ENCODE measurements at places on chromosomes 4 and X.
A peak's percentile ranks its signal among the peaks of the same experiment; 100 is the strongest.

DNA sequence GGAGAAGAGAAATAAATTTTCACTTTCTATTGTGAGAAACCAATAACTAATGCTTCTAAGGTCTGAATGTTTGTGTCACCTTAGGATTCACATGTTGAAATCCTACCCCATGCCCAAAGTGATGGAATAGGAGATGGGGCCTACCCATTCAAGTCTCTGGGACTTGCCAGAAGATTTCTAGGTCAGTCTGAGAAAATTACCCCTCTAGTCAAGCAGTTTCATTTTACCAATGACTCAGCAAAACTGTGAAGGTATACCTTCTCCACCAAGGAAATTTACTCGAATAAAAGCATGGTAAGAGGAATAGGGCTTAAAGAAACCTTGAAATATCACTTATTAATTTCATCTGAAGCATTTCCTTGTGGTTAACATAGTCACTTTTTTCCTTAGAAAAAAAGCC lies 23.5 kb upstream of the PAPSS1 start:
- DNase-seq: no peak

GRCh38 chr4:143399113-143399949 lies 62.7 kb downstream of the GAB1 start:
- DNase-seq: peak; percentile 13

DNA sequence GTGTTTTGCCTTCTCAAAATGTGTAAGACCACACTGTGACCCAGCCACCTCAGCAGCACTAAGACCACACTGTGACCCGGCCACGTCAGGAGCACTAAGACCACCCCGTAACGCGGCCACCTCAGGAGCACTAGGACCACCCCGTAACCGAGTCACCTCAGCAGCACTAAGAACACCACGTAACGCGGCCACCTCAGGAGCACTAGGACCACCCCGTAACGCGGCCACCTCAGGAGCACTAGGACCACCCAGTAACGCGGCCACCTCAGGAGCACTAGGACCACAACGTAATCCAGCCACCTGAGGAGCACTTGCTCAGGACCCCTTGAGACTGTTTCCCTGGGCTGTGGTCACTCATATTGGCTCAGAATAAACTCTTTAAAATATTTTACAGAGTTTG lies 71.7 kb downstream of the MTNR1A start:
- no peak for DNase-seq

- DNase-seq: no peak
Observed at GRCh38 chr4:132493476-132493875, 655.6 kb upstream of the PCDH10 start.

DNA sequence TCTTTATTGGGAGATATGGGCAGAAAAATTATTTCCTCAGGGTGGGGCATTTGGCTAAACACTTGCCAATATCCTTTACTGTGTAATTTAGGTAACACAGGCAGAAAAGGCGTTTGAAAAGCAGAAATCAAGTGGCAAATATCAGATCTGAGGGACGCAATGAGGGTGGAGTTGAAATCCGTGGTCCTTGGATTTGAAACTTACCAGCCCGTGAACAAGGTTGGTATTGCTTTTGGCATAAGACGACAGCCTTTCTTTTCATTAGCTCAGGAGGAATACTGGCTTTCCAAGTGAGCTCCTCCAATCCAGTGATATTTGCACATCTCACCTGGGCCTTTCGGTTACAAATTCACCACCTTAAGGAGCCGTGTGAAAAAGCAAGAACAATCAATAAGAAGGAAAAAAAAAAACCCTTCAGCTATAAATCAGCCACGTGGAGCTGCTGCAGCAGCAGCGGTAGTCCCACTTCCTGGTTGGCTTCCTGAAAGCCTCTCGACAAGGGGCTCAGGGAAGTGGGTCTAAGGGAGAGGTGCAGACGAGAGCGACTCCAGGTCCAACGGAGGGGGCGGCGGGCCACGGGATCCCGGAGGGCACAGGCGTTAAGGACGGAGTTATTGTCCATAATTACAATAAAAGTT lies 734 bp upstream of the GALNT7 start:
- DNase-seq: peak; percentile 6

GRCh38 chr4:128517096-128517738 lies 229.6 kb upstream of the PGRMC2 start:
- peak; percentile 87 for DNase-seq

GRCh38 chr4:154124539-154125255 lies 335.8 kb upstream of the SFRP2 start:
- peak; percentile 58 for DNase-seq

- no peak for DNase-seq
Observed at GRCh38 chr4:45713996-45714395, 409.9 kb downstream of the GABRG1 start.

- no peak for DNase-seq
Observed at GRCh38 chrX:111411983-111412382, at the start of gene DCX. TSS of gene DCX (minus strand) at chrX:111412192. CDS start at chrX:111410398, 1,794 bp downstream.

DNA sequence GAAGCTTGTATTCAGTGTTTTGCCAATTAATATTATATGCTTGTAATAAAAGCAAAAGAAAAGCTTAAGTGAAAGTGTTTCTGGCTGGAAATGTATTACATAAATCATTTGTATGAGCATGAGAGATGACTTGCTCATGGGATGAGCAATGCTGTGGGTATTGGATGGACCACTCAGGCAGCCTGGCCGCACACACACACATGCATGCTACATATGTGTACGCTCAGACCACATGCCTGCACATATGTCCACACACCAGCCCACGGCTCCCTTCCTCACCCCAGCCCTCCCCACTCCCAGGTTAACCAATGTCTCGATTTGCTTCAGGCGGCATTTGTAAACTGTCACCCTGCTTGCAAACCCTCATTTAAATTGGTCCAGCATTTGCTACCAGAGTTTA lies 55.9 kb downstream of the CPLX1 start:
- DNase-seq: no peak

GRCh38 chr4:163378661-163379060 lies 35.0 kb downstream of the NPY5R start:
- no peak for DNase-seq

- DNase-seq: no peak
Observed at GRCh38 chr4:108081256-108081655, 87.5 kb downstream of the LEF1 start.

DNA sequence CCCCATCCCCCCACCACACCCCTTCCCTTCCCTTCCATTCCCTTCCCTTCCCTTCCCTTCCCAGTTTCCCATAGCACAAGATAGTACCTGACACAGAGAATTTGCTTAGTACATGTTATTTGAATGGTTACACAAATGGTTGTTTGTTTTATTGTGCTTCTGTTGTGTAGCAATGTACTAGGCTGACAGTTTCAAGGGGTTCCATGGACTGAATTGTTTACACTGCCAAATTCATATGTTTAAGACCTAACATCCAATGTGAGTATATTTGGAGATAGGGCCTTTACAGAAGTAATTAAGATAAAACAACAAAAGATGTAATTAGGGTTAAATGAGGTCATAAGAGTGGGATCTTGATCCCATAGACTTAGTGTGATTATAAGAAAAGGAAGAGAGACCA lies 133.5 kb downstream of the FRAS1 start:
- no peak for DNase-seq

- no peak for DNase-seq
Observed at GRCh38 chr4:128635141-128635954, 174.2 kb upstream of the JADE1 start.

GRCh38 chrX:146477341-146477740 lies 332.2 kb upstream of the CXorf51B start:
- DNase-seq: no peak

DNA sequence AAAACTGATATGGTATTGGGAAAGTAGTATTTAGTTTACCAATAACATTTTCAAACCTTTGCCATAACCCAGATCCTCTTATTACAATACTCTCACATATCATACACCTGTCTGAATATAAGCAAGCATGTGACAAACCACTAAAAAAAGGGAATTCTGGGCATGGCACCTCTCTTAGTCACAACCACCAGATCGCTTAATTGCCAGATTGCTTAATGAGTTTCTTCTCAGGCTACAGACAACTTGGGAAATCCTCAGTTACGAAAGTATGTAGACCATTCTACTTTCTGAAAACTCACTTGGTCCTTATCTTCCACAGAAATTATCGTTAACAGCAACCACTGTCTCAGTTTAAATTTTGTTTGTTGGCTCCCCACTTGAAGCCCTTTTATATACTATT lies 2.1 kb downstream of the NAF1 start:
- peak; percentile 6 for DNase-seq

DNA sequence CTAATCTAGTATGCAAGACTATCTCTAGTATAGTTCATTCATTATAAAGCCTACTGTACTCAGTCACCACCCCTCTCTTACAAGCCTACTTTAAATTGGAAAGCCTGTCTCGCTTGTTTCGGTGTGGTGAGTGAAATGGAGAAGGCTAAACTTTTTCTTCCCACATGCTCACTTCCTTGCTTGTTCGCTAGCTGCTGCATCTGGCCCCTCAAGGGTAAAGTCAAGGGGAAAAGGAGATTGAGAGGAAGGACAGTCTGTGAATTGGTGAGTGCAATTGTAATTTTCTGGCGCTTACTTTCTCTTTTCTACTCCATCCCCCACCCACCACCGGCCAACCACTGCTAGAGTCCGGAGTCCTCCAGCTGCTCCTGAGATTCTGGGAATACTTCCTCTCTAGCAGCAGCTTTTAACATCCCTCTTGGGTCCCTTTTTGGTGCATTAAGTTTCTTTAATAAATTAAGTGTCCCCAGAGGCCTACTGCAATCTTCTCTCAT lies 12.1 kb upstream of the ARAP2 start:
- no peak for DNase-seq

DNA sequence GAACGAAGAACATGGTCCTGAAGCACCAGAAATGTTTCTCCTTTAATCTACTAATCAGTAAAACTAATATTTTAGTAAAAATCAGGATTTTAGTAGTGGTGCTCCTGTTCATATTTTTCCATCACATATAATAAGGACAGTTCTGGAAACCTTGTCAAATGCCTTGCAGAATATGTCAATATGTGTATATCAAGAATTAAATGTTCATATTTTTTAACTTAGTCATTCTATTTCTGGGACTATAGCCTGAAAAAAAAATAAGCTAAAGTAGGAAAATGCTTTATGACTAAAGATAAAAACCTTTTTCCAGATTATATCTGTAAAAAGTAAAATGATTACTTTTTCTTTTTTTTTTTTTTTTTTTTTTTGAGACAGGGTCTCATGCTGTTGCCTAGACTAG lies 65.1 kb downstream of the MAB21L2 start:
- no peak for DNase-seq

GRCh38 chrX:118760025-118760424 lies 32.6 kb downstream of the IL13RA1 start:
- no peak for DNase-seq

DNA sequence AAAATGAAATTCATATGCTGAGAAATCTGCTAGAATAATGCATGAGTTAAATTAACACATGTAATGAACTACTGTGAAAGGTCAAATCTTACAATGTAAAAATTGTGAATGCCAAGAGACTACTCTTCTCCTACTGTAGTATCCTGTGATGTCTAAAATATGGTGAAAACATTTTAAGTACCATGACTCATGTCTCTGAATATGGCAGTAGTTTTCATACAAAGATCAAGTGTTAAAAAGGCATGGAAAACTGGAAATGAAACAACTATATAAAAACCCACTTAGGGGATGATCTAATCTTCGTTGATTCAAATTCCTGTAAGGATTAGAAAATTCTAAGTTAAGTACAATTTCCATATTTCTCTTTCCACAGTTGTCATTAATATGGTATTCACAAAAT lies 221.3 kb downstream of the PPP3CA start:
- DNase-seq: no peak
